Spinal cord (tissue), 10 donors: ENCODE measurements at places on chromosomes 6 and 20. TPM values are rescaled to one million over a fixed set of nuclear protein-coding genes. Genes with fewer than 3 reads are reported as not detected.

KIF6 gene
- total RNA-seq = 4.8 TPM

TMEM244 gene
- not detected for total RNA-seq

RHAG gene
- total RNA-seq = 2.4 TPM

CD93 gene
- 33.4 TPM for total RNA-seq

DEFB125 gene
- not detected for total RNA-seq

LY6G6D gene
- total RNA-seq = 6.6 TPM

PDYN gene
- total RNA-seq = 11.0 TPM

MYT1 gene
- total RNA-seq = 7.0 TPM

ZSCAN23 gene
- 9.1 TPM for total RNA-seq

GCNT2 gene
- 16.8 TPM for total RNA-seq

LKAAEAR1 gene
- 1.8 TPM for total RNA-seq
